ENCODE measurements at places on chromosomes 5 and 9. TPM values are rescaled to one million over a fixed set of nuclear protein-coding genes. Genes with fewer than 3 reads are reported as not detected.

Gene CATSPER3
- 1.1 TPM for total RNA-seq

Gene SPATA31E1
- total RNA-seq, result not detected

Gene UBTD2
- total RNA-seq, result 31.8 TPM

Gene RANBP17
- 7.5 TPM for total RNA-seq

Gene DEPDC1B
- total RNA-seq, result 38.3 TPM

Gene PDE6A
- 0.07 TPM for total RNA-seq

Gene DIRAS2
- total RNA-seq, result 8.6 TPM

Gene PCDHGA4
- total RNA-seq, result not detected

Gene CCNJL
- 5.1 TPM for total RNA-seq

Gene SAP30L
- total RNA-seq, result 9.7 TPM

Gene RLN1
- total RNA-seq, result not detected

Gene LHX2
- 4.0 TPM for total RNA-seq

Gene CHSY3
- not detected for total RNA-seq

Measured in Caki2 (cell line).